DND-41 (cell line): ENCODE measurements at places on chromosomes 7 and 10.

DNA sequence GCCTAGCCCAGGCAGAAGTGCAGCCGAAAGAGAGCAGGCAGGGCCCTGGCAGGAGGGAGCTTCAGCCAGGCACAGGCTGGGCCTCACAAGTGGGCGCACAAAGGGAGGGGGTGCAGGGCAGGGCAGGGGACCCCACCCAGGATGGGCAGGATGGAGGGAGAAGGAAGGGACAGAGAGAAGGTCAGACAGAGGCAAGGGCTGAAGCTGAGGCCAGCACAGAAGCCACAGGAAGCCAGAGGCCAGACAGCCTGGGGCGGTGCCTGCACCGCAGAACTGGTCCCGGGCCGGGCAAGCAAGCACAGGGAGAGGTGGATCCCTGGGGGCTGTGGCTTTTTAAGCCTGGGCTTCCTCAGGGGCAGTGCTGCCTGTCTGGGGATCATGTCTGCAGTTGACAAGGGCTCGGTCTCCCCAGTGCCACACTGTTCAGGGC, 16.7 kb downstream of the NOS3 start:
- DNase-seq: no peak

DNA sequence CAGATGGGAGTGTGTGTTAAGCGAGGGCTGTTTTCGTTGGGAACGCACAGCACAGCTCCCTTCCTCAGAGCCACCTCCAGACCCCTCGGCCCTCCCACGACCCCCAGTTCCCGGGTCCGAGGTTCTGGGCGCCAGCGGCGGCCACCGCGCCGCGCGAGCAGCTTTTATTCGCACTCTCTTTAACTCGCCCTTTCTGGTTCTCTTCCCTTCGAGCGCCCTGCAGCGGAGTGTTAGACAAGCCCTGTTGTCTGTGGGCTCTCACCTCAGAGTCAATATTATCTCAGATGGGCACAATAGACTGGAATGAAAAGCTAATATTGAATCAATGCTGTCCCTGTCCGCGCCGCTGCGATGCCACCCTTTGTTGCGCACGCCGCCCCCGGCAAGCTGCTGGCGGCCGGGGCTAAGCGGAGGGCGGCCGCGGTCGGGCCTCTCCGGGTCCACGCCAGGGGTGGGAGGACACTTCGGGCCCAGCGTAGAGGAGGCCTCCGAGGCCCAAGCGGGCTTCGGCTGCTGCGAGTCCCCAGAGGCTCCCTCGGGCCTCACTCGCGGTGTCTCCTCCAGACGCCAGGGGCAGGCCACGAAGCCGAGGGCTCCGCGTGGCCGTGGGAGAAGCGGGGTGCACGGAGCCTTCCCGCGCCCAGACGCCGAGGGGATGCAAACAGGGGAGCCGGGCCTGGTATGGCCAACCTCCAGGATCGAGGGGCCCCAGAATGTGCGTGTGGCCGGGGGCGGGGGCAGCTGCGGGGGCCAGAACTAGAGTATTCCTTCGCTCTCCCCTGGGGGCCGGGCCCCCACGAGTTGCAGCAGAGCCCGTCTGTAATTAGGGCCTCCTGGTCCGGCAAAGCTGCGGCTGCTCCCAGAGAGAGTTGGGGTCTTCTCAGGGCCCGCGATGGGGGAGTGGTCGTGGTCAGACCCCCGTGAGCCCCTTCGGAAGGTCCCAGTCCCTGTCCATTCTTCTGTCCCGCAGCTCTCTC, 7.9 kb upstream of the EMX2 start:
- no peak for DNase-seq

- no peak for DNase-seq
These were observed 20.6 kb downstream of the TMEM178B start for GRCh38 chr7:141094336-141095070.

GRCh38 chr10:93410697-93411348, 71.3 kb downstream of the MYOF start:
- no peak for DNase-seq

GRCh38 chr10:47366731-47367460, 17.2 kb downstream of the ZNF488 start:
- no peak for DNase-seq

GRCh38 chr7:149714910-149715471, 58.4 kb downstream of the ZNF467 start:
- no peak for DNase-seq

- peak; percentile 59 for DNase-seq
These were observed 4.7 kb downstream of the NFE2L3 start for GRCh38 chr7:26156451-26157420.

DNA sequence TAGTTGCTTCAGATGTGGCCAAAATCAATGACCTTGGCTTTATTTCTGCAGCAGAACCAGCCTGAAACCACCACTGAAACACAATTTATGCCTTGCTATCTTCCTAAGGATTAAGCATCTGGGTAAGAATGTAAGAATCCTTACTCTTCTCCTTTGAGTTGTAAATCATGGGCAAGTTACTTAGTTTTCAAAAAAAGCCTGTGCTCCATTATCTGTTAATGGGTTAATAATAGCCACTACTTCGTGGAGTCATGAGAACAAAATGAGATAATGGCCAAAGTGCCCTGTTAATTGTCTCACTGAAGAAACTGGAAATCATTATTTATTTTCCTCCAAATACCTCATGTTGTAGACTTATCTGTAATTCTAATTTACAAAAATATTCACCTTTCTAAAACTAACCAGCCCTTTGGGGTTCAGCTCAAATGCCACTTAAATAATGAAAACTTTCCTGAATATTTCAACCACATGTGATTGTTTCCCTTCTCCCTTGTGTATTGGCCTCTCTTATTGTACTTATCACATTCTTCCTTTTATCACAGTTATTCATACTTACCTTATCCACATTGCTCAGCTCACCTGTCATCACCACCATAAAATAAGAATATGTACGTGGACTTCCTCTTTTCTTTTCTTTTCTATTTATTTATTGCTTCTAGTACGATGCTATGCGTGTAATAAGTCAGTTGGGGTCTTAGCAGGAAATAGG, 2.0 kb upstream of the AASS start:
- DNase-seq: no peak

GRCh38 chr7:83732305-83732704, 83.4 kb upstream of the SEMA3E start:
- DNase-seq: peak; percentile 8
